ENCODE measurements at places on chromosomes 5 and 9. TPM values are rescaled to one million over a fixed set of nuclear protein-coding genes. Genes with fewer than 3 reads are reported as not detected.

- DNase-seq, result no peak
Measured at GRCh38 chr9:1718836-1719235, 296.3 kb upstream of the SMARCA2 start.

FBN2 gene
- polyA plus RNA-seq, result 46.5 TPM

PCDHGA11 gene
- 7.5 TPM for polyA plus RNA-seq

DNA sequence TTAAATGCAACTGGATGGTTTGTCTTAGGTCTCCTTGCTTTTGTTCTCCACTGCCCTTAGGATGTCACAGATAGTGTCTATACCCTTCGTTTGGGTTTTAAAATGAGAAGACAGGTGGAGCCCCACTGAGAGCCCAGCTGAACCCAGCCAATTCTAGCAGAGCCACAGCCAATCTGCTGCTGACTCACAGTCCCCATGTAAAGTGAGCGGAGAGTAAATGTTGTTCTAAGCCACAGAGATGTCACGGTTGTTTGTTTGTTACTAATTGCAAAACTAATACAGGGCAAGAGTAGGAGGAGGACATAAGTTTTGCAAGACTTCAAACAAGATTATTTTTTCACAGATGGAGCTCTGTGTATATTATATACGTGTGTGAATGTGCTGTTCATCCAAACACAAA lies 50.5 kb upstream of the AGXT2 start:
- DNase-seq, result no peak

IL3 gene
- polyA plus RNA-seq, result not detected

DNA sequence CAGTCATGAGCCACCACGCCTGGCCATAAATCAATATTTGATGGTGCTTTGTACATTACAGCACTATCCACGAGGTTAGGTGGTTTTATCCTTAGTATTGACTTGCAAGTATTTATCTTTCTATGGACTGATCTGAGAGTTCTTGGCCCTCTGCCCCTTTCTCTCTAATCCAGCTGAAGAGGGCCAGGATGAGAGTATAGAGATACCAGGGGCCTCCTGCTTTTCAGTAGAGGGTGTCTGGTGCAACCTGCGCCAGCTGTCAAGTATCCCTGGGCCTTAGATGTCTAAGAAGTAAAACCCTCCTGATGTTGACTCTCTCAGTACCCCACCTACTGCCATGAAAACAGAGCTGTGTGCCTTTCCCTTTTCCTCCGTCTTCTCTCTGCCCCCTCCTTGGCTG lies 153.4 kb downstream of the SLIT3 start:
- no peak for DNase-seq

GRCh38 chr9:125544988-125545651 lies 161.9 kb downstream of the MAPKAP1 start:
- DNase-seq, result peak; percentile 74

ZNF782 gene
- polyA plus RNA-seq, result 1.6 TPM

PTPN3 gene
- 1.7 TPM for polyA plus RNA-seq

DNA sequence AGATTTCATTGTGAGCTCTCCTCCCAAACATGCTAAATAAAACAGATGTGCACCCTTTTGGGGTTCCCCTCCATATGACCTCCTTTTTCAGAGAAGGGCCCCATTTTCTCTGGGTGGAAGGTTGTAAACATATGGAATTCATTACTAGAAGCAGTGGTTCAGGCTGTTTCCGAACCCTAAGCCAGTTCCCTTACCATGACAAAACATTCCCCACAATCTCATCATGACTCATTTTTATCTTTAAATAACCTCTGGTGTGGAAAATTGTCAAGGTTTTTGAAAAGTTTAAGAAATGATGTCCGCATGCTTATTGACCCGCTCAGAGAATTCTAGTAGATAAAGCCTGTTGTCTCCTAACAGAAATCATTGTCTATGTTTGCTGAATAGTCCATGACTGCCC lies 127.3 kb upstream of the PIK3R1 start:
- peak; percentile 48 for DNase-seq

NUP155 gene
- 15.1 TPM for polyA plus RNA-seq

LCN10 gene
- polyA plus RNA-seq, result not detected

DNA sequence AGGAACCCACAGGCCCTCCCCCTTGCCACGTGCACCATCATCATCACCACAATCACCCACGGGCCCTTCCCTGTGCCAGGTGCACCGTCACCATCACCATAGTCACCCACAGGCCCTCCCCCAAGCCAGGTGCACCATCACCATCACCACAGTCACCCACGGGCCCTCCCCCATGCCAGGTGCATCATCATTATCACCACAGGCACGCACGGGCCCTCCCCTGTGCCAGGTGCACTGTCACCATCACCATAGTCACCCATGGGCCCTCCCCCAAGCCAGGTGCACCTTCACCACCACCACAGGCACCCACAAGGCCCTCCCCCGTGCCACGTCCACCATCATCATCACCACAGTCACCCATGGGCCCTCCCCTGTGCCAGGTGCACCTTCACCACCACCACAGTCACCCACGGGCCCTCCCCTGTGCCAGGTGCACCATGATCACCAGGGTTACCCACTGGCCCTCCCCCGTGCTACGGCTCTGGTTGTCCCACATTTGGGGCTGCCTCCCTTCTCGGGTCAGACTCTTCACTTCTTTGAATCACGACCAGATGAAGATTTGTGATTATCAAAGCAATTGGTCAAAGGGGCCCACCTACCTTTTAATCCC lies 69.1 kb upstream of the OLFM1 start:
- no peak for DNase-seq

ZNF883 gene
- 1.3 TPM for polyA plus RNA-seq

GRCh38 chr5:176616511-176616910 lies 6.6 kb upstream of the GPRIN1 start:
- DNase-seq, result no peak

- DNase-seq, result no peak
Measured at GRCh38 chr9:84781931-84782866, 112.7 kb downstream of the NTRK2 start.

MAMDC4 gene
- 0.63 TPM for polyA plus RNA-seq

- DNase-seq, result no peak
Measured at GRCh38 chr5:66621146-66621545, 25.0 kb downstream of the MAST4 start.

DNA sequence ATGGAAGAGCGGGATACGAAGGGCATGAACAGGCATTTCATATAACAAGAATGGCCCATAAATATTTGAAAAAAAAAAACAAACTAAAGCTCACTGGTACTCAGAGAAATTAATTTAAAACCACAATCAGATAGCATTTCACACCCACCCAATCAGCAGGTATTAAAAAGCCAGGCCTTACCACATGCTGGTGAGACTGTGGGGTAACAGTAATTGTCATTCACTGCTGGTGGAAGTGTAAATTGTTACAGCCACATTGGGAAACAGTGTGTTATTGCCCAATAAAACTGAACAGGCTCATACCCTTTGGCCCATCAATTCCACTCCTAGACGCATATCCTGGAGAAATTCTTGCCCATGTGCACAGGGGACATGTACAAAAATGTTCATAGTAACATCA lies 66.0 kb downstream of the PLAC8L1 start:
- DNase-seq, result no peak

DNA sequence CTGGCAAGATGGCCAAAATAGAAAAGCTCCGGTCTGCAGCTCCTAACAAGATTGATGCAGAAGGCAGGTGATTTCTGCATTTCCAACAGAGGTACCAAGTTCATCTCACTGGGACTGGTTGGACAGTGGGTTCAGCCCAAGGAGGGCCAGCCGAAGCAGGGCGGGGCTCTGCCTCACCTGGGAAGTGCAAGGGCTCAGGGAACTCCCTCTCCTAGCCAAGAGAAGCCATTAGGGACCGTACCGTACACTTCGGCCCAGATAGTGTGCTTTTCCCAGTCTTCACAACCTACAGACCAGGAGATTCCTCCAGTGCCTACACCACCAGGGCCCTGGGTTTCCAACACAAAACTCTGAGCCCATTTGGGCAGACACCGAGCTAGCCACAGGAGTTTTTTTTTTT lies 277.8 kb downstream of the SLCO4C1 start:
- no peak for DNase-seq

PCDHB9 gene
- 0.22 TPM for polyA plus RNA-seq

- no peak for DNase-seq
Measured at GRCh38 chr5:114148253-114148652, 213.6 kb upstream of the KCNN2 start.

DNA sequence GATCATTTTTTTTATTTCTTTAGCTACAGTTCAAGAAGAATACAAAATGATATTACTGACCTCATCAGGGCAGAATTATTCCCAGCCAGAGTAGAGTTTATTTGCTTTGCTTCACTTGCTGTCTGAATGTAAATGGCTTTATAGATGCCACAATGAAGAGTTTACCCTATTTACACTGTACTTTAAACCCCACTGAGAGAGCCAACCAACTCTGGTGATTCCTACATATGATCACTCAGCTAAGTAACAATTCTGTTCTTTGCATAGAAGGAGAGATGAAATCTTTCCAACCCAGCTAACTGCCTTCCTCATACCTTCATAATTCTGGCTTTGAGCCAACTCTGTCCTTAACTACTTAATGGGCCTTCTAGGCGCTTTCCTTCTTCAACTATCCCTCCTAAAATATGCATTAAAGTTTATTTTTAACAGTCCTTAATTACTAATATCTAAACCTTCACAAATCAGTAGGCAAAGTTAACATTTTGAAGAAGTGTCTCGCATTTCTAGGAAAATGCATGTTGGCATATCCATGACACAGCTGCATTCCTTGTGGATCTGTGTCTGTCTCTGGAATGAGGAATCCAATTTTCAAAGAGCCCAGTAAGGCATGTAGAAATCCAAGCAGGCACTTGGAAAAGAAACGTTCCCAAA lies 284.8 kb upstream of the GRAMD2B start:
- DNase-seq, result no peak

CER1 gene
- polyA plus RNA-seq, result not detected

FYB1 gene
- polyA plus RNA-seq, result 0.01 TPM

SLF1 gene
- polyA plus RNA-seq, result 3.1 TPM

DNA sequence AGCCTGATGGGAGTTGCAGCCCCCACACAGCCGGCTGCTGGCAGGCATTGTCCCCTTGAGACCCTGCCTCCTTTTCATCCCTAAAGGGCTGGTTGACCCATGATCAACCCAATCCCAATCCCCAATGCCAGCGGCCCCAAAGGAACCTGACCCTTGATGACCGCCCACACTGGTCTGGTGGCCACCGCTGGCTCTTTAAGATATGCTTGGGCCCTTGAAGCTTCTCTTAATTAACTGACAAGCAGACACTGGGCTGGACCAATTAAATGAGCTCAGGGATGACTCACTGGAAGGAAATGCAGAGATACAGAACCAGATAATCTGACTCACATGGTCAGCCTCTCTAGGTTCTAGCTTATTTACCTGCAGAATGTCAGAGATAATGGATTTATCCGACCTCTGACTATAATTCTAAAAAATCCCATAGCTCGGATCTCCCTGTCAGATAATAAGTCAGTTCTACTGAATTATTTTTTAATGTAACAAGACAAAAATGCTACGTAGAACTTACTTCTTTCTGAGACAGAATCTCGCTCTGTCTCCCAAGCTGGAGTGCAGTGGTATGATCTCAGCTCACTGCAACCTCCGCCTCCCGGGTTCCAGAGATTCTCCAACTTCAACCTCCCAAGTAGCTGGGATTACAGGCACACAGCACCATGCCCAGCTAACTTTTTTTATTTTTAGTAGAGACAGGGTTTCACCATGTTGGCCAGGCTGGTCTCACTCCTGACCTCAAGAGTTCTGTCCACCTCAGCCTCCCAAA lies 11.1 kb upstream of the MLANA start:
- no peak for DNase-seq

GRCh38 chr5:95850391-95850894 lies 27.9 kb upstream of the GLRX start:
- DNase-seq, result no peak

DNA sequence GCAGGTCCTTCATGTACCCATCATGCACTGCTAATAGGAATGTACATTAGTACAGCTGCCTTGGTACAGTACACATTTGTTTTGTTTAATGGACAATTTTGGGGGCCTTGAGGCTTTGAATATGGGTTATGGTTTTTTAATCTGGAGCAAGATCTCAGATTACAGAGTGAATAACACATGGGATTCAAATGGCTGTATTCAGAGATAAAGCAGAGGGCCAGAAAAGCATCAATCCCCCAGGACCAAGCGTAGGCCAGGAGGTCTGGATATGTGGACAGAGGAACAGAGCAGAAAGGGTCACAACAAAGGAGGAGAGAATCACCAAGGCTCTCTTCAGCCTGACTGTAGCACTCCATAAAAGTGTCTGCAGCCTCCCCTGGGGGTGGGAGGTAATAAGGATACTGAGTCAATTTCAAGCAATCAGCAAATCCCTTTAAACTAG lies 47.7 kb upstream of the STK32A start:
- DNase-seq, result no peak

DNA sequence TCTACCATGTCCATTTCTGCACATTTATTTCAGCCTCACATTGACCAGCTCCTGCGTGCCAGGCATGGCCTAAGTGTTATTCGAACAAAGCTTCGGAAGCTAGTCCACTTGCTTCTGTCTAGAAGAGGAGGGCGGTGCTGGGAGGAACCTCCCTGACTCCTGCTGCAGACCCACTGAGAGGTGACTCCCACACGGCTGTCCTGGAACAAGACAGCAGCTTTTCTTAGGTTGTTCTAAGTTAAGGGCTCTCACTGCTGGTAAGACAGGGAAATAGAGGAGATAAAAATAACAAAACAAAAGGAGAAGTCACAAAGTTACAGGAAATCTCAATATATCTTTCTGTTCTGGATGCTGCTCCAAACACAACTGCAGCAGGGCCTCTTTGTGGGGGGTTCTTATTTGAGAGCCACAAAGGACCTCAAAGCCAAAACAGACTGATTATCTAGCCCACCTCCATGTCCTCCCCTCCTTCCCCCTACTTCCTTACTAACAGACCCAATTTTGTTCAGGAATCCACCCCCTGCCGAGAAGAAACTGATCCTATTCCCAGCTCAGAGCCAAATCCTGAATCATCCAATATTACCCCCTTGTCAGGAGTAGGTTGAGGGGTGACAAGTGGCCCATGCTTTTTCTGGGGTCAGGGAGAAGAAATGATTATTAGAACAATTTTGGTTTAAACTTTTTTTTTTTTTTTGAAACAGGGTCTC lies 28.4 kb upstream of the KCNIP1 start:
- DNase-seq, result no peak

PCDHB5 gene
- polyA plus RNA-seq, result 0.68 TPM

DNA sequence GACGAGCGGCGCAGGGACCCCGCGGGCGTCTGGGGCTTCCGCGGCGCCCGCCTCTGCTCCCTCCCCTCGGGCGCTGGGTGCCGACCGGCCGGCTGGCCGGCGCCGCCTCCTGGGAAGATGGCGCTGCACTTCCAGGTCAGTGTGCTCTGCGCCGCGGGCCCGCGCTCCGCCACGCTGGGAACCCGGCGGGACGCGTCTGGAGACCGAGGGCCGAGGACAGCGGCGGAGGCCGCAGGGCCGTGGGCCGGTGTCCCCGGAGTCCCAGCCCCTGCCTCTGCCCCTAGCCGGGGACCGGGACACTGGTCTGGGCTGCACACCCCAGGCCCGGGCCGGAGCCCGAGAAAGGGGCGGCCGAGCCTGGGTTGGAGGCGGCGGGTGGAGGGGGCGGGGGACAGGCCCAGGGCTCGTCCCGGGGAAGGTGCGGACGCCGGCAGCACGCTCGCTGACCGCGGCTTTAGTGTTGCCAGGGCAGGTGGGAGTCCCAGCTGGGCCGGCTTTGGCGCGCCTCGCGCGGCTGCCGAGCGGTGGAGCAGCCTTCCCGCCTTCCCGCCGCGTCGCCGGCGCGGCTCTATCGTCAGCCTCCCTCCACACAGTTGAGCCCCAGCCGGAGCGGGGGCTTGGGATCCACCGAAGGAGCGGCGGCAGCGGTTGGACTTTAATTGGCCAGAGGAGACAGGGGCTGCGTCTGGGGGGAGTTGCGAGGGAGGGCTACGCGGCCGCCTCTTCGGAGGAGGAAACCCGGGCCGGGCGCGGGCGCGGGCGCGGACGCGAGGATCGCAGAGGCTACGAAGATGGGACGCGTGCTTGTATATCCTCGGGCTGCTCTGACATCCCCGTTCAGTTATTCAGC lies at the start of gene RANBP17:
Gene RANBP17 (plus strand): TSS at position 102 of the 850 bp plus-strand sequence.
- DNase-seq, result no peak
